ENCODE measurements at places on chromosomes 16 and 17.

DNA sequence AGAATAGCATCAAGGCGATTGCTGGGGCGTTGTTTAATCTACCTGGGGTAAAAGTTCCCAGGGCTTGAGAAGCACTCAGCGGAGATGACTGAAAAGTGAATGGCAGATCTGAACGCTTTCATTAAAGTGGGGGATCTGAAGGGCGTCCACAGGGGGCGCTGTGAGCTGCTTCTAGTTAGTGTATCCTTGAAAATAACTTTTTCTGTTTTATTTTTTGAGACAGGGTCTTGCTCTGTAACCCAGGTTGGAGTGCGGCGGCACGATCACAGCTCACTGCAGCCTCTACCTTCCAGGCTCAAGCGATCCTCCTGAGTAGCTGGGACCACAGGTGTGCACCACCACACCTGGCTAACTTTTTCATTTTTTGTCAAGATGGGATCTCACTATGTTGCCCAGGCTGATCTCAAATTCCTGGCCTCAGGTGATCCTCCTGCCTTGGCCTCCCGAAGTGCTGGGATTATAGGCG is 360.4 kb downstream of the SEC14L1 start:
- peak; percentile 23 for DNase-seq

GRCh38 chr17:62876673-62877405 is 68.7 kb upstream of the MARCHF10 start:
- DNase-seq = no peak

GRCh38 chr16:21224800-21225199 is 8.7 kb upstream of the ANKS4B start:
- DNase-seq = no peak

DNA sequence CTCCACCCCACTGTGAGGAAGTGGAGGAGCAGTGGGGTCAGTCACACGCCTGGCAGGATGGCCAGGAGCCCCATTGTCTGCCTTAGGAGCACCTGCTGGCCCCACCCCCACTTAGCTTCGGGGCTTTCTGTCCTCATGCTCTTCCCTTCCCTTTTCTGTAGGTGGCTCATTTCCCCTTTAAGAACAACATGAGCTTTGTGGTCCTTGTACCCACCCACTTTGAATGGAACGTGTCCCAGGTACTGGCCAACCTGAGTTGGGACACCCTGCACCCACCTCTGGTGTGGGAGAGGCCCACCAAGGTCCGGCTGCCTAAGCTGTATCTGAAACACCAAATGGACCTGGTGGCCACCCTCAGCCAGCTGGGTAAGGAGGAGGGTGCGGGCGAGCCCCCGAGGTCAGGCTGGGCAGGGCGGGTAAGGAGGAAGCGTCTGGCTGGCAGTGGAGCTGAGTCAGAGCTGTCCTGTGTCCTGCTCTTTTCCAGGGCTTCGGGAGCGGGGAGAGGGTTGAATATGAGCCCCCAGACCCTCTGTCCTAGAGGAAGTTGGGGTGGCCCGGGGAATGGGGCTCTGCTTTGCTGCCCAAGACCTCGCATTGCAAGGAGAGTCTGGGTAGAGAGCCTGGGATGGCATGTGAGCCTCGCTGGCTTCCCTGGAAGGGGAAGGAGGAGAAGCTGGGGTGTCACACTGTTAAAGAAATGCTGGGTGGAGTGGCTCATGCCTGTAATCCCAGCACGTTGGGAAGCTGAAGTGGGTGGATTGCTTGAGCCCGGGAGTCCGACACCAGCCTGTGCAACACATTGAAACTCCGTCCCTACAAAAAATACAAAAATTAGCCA is 9.2 kb upstream of the SERPINF1 start:
- no peak for DNase-seq

- no peak for DNase-seq
Measured at GRCh38 chr16:77213542-77214106, 14.4 kb downstream of the SYCE1L start.

GRCh38 chr17:76556765-76557367 is 17.0 kb downstream of the PRCD start:
- peak; percentile 43 for DNase-seq

DNA sequence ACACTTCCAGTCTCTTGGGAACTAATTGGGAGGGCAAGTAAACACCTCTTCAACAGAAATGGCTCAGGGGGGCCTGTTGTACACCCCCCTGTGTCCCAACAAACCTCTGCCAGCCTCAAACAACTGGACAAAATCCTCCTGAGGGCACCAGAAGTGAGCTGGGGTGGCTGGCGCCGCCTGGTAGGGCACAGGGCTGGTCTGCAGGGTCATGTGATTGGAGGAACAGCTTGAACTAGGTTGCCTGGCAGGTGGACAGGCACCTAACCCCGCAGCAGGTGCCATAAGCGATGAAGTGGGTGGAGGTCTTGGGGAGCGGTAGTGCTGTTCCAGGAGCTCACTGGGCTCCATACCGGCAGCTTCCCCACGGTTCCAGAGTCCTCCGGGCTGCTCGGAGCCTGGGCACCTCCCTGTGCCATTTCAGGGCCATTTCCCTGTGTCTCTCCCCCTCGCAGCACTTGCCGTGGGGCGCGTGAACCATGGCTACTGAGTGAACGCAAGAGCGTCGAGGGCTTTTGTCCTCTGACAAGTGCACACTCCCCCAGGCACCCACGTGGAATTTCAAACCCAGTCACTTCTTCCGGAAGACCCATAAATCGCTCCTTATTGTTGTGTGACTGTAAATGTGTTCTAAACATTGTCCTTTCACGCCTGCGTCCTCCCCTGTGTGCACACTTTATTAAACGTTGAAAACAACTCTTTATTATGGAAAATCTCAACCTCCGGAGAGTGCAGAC is 101.5 kb downstream of the SEC14L1 start:
- no peak for DNase-seq

DNA sequence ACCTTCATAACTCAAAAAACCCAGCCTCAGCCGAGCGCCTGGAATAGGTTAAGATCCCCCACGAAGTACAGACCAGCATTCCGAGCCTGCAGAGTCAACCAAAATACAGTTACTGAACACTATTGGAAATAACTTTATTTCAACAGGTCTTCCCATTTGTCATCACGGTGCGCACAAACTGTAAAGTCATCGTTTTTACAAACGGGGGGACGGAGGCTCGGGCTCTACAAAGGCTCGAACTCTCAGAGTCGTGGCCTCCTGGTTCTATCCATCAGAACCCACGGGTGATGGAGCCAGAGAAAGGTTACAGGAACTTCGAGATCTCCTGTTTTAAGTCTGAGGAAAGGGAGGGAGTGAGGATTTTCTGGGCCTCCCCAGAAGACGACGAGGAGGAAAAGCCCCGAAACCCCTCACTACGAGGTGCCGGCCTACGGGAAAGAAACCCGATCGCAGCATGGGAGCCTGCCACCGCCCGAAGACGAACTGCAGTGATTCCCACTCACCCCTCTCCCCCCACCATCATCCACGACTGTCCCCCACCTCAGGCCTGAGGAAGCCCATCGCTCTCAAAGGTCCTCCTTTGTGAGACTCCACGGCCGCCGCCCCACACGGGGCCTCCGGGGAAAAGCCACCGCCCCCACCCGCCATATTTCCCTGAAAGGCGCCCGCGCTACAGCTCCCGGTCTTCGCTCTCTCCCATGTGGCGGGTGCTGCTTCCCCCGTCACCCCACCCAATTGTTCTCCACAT is 917 bp downstream of the YWHAE start:
- DNase-seq = peak; percentile 33

- DNase-seq = peak; percentile 76
Measured at GRCh38 chr17:77863814-77864161, 94.7 kb upstream of the TNRC6C start.

- no peak for DNase-seq
Measured at GRCh38 chr17:42814633-42815399, 9.3 kb downstream of the BECN1 start.

DNA sequence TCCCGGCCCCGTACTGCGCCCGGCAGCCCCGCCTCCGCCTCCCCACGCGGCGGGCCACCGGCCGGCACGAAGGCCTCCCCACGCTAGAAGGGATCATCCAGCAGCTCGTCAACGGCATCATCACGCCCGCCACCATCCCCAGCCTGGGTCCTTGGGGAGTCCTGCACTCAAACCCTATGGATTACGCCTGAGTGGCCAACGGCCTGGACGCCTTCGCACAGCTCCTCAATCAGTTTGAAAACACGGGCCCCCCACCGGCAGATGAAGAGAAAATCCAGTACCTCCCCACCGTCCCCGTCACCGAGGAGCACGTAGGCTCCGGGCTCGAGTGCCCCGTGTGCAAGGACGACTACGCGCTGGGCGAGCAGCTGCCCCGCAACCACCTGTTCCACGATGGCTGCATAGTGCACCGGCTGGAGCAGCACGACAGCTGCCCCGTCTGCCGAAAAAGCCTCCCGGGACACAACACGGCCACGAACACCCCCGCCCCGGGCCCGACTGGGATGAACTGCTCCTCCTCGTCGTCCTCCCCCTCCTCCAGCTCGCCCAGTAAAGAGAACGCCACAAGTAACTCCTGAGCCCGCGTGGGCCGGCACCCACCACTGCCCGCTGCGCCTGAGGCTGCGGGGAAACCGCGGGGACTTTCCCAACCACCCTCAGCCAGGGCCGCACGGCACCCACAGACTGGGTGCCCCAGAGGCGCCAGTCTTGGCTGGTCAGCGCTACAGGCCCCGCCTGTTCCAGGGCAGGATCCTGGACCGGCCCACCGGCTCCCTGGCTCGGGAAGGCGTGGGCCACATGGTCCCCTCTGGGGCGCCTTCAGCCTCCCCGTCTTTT is 39.0 kb upstream of the AKAP1 start:
- DNase-seq = no peak

DNA sequence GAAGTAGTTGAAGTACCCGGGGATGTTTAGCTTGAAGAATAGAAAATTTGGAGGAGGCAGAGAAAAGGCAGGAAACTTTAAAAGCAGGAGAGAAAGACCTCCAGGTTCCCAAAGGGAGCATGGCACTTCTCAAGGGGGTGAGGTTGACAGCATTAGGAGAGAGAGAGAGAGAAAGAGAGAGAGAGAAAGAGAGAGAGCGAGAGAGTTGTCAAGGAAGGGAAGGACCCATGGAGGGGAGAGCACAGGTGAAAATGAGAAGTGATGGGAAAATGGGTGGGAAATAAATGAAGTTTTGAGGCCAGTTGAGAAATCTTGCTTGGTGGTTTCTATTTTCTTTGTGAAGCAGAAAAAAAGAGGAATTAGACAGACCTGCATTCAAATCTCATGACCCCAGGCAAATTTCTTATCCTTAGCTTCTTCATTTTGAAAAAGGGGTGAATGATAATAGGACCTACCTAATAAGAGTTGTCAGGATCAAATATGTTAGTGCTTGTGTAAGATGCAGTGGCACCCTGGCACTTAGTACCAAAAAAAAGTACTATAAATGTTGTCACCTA is 24.0 kb downstream of the PRKCB start:
- DNase-seq = no peak

GRCh38 chr16:63169100-63169499 is 1132.9 kb upstream of the CDH8 start:
- no peak for DNase-seq

DNA sequence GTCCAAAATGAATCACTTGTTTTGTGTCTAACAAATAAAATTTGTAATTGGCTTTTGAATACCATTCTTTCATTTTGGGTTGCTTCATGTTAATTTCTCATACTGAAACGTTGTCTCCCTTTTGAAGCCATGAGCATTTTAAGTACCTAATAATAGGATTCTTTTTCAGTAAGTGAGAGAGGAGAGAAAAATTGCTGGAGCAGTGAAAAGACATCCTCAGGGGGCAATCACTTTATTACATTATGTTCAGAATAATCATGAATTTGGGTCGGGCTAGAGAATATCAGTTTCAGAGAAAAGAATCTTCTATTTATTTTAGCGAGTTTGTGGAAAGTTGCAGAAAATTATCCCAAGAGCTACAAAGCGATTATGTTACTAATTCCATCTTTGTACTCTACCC is 96.8 kb downstream of the CNTNAP4 start:
- no peak for DNase-seq

GRCh38 chr16:69616082-69616481 is 50.3 kb downstream of the NFAT5 start:
- DNase-seq = no peak

GRCh38 chr17:60260540-60260939 is 110.8 kb downstream of the CA4 start:
- DNase-seq = no peak

DNA sequence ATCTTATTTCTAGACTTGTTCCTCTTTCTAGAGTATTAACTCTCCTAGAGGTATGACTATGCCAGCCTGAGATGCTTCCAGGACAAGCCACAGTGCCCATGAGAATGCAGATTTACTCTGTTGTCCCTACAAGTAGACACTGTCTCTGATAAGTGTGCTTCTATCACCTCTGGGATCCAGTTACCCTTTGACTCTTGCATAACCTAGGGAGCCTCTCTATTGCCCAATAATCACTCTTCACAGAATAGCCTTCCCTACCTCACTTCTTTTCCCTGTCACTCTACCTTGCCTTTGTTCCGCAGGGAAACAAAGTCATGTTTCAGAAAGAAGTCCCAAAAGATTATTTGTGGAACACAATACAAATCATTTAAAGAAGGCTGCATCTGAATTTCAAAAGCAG is 1.6 kb upstream of the KRT34 start:
- DNase-seq = no peak

DNA sequence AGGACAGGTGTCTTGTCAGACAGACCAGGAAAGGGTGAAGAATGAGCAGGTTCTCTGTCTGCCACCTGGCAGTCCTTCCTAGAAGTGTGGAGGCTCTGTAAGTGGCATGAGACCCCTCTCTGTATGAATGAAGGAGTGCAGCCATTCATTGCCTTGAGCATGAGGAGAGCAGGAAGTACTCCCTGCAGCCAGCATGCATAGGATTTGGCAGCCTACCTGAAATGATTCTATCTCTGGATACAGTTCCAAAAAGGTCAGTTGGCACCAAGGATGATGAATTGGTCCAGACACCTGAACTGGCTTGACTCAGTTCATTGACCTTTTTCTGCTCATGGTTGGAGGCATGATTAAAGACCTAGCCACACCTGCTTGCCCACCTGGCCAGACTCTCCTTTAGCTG is 163.0 kb downstream of the PRKCB start:
- DNase-seq = no peak

DNA sequence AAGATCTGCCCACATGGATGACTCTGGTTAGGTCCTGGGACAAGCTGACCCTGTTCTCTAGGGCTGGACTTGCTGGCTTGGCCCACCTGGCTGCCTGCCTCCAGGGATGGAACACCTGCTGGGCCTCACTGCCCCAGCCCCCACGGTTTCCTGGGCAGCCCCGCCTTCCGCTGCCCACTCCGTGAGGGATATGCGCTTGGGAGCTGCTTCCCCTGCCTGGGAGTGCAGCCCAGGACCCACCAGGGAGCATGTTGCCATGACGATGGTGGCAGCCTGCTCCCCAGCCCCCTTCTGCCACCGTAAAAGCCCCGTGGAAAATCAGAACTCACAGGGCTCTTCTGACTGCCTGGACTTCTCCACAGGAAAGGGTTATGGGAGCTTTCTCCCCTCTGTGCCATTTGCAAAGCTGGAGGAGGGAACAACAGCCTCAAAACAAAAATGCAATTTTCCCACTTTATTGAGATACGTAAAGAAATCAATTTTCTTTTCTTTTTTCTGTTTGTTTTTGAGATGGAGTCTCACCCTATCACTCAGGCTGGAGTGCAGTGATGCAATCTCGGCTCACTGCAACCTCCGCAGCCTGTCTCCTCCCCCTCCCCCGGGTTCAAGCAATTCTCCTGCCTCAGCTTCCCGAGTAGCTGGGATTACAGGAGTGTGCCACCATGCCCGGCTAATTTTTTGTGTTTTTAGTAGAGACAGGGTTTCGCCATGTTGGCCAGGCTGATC is 18.0 kb upstream of the GAS7 start:
- DNase-seq = no peak

- no peak for DNase-seq
Measured at GRCh38 chr16:1535391-1536291, 2.2 kb downstream of the TMEM204 start.

- no peak for DNase-seq
Measured at GRCh38 chr17:27741971-27742575, 58.3 kb downstream of the NOS2 start.

- DNase-seq = no peak
Measured at GRCh38 chr16:56909527-56909979, 22.4 kb upstream of the HERPUD1 start.
